NCI-H1694 treated with DMSO at 0.1 percent for 48 hours (cell line): ENCODE measurements at places on chromosomes 5 and 9.

GRCh38 chr9:22065431-22066200 lies 56.5 kb upstream of the CDKN2B start:
- DNase-seq: no peak

DNA sequence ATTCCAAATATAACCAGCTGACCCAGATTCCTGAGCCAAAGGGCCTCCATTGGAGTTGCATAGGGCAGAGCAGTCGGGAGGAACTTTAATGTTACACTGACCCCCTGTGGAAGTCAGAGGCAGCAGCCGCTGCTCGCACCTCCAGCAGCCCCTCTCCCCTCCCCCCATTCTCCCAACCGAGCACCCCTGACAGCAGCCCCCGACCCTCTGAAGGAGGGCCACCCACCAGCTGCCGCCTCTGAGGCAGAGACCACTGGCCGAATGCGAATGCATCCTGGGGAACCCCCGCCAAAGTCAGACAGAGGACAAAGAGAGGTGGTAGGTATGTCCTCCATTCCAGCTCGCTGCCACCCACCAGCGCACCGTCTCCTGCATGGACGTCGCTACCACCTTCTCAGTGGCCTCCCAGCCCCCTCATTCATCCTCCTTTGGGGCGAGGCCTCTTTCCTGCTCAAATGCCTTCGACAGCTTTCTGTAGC lies 231.0 kb downstream of the CDK5RAP2 start:
- DNase-seq: peak; percentile 41

GRCh38 chr9:89781838-89782540 lies 177.2 kb downstream of the GADD45G start:
- no peak for DNase-seq

DNA sequence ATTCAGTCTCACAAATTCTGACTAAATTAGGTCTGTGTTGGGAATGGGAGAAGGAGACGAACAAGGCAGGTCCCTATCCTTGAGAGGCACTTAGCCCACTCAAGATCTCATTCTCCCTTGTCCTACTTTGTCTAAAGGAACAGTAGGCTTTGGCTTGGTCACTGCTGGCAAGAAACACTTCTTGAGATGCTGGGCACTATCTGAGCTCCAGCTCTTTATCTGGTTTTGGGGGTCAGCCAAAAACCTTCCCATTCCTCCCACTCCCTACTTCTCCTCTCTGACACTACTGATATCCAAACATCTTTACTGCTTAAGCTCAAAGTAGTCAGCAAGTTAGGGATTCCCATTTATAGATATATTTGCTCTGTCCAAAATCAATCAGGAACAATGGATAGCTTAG lies 155.2 kb downstream of the MAPKAP1 start:
- DNase-seq: no peak

- no peak for DNase-seq
These were observed 34.3 kb downstream of the SLC44A1 start for GRCh38 chr9:105278751-105279150.

- no peak for DNase-seq
These were observed 171.6 kb downstream of the FAM174A start for GRCh38 chr5:100706776-100707175.

DNA sequence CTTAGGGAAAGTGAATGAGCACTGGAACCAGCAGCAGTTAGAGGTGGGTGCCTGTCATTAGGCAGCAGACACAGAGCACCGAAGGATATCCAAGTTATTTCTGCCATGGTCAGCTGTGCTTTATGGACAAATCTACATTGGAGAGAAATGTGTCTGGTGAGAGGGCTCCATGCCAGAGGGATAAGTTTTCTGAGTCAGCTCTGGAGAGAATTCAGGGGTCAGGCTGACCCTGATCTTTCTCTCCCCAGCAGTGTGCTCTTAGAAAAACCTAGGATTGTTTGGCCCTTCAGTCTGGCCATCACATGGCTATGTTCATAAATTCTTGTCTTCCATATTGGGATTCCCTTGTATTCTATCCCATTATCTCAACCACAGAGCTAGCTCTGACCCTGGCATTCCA lies 8.9 kb upstream of the IL17B start:
- DNase-seq: no peak

GRCh38 chr5:10288592-10289219 lies 19.0 kb downstream of the CMBL start:
- peak; percentile 94 for DNase-seq

- DNase-seq: peak; percentile 3
These were observed 120.9 kb downstream of the WNK2 start for GRCh38 chr9:93304574-93305496.

- DNase-seq: no peak
These were observed 592.3 kb downstream of the MAT2B start for GRCh38 chr5:164097749-164098148.

GRCh38 chr9:34689116-34689470 lies 2.0 kb downstream of the CCL19 start:
- DNase-seq: no peak

DNA sequence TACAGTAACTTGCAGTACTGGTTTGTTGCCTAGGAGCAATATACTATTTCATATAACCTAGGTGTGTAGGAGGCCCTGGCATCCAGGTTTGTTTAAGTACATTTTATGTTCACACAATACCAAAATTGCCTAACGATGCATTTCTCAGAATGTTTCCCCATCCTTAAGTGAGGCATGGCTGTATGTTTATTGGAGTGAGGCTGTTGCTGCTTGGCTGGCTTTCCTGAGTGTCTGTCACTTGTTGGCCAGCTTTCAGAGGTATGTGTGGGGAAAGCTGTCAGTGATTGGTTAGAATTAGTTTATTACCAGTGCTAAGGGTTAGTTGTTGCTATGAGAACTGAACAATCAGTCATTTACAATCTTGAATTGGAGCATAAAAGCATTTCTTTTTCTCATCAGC lies 154.1 kb upstream of the CDH12 start:
- DNase-seq: no peak

GRCh38 chr9:73199886-73200285 lies 48.2 kb downstream of the ANXA1 start:
- DNase-seq: no peak

DNA sequence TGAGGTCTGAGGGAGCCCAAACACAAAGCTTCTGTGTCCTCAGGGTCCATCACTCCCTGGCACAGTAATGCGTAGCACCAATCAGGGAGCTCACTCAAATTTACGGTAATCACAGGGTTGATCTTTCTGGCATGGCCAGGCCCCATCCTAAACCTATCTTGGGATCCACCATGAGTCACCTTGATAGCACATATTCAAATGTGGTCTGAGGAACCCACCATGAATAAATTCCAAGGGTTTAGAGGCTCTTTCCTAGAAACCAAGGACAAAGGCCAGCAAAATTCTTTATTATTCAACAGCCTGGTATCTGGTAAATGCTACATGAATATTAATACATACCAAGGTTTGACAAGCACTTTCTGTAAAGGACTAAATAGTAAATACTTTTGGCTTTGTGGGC lies 254.5 kb downstream of the TLR4 start:
- no peak for DNase-seq

GRCh38 chr5:134873494-134873893 lies 677 bp upstream of the TXNDC15 start:
- no peak for DNase-seq

DNA sequence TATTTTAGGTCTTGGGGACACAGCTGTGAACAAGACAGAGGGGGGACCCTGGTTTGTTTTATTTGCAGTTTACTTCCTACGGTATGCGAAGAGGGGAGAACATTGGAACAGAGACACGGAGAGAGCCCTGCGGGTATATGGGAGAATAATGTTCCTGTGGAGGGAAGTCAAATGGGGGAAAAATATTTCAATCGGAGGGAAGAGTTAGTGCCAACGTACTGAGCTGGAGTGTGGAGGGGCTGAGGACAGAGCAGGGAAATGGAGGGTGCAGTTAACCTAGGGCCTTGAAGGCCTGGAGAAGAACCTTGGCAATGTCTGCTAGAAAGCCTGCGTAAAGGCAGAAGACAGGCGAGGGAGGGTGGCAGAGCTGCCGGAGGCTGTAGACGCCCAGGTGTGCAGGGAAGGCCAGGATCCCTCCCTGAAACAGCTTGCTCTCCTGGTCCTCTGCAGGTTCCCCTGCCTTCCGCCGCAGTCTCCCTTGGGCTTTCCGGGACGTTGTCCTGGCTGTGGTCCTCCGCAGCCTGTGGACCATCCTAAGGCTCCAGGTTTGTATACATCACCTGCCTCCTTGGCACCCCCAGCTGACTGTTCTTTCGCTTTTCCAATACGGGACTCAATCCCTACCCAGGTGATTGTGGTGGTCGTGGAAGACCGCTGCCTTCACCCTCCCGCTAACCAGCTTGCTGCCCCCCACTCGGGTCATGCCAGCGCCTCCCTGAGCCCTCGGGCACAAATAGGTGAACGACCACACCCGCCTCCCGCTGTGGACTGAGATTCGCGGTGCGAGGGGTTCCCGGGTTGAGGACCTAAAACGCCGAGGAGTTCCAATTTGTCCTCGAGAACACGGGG lies 1.9 kb upstream of the RACK1 start:
- no peak for DNase-seq

DNA sequence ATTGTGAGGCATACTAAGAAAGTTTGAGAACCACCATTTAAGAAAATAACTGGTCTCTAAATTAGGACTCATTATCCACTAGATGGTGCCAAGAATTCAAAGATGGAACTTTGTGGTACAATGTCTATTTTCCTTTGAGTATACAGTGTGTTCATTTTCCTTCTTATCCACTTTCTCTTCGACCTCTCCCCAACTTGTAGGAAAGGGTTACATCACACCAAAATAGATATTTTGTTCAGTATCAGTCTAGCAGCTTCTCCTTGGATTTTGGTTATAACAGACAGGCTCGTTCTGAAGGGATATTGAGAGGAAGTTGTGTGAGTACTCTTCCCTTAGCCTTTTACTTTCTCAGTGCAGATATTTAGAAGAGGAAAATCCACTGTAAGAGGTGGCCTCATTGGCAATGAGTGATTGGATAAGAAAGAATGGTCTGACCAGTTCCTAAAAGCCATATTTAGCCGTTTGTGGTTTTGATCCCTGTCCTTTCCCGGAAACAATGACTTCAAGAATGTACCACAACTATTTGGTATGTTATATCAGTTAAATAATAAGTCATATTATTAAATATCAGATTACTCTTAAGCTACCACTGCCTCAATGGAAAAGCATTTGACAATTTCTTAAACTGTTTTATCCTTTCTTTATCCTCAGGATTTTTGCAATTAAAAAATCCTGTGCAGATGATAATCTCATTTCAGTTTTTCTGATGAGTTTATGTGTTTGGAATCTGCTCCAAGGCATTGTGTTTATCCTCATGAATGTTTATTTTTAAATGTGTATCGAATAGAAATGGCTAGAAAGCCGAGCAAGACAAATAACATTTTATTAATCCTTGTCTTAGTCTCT lies 69.0 kb upstream of the GRAMD2B start:
- peak; percentile 44 for DNase-seq

DNA sequence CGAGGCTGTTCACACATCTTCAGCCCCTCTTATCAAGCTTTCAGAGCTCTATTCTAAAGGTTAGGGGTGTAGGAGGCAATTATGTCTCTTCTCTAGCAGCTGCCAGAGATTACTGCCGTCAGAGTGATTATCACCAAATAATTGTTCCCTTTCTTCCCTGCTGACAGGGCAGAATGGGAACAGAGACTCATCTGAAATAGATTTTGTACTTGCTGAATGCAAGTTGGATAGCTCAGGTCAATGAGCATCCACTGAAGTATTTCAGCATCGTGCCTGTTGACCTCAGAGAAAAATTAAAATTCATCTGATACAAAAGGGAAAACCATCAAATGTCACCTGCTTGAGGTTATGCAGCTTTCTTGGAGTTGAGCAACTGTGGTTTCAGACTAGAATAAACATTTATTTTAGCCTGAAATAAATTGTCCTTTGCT lies 213.7 kb upstream of the MAP3K1 start:
- DNase-seq: no peak

DNA sequence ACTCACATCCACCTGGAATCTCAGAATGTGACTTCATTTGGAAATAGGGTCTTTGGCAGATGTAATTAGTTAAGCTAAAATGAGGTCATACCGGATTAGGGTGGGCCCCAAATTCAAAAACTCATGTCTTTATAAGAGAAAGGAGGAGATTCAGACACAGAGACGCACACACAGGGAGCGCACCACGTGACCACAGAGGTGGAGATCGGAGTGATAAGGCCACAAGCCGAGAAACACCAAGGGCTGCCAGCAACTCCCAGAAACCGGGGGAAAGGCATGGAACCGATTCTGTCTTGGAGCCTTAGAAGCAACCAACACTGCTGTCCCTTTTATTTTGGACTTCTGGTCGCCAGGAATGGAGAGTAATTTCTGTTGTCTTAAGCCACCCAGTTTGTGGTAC lies 31.8 kb upstream of the LMX1B start:
- no peak for DNase-seq

GRCh38 chr9:127096208-127096607 lies 26.2 kb downstream of the ANGPTL2 start:
- DNase-seq: no peak

GRCh38 chr5:135360278-135361274 lies 38.5 kb downstream of the MACROH2A1 start:
- no peak for DNase-seq

- DNase-seq: no peak
These were observed 201.5 kb downstream of the AUH start for GRCh38 chr9:91160181-91160580.
